Fibroblast of skin of right quadriceps (primary cell): ENCODE measurements at places on chromosomes 12 and 14.

DNA sequence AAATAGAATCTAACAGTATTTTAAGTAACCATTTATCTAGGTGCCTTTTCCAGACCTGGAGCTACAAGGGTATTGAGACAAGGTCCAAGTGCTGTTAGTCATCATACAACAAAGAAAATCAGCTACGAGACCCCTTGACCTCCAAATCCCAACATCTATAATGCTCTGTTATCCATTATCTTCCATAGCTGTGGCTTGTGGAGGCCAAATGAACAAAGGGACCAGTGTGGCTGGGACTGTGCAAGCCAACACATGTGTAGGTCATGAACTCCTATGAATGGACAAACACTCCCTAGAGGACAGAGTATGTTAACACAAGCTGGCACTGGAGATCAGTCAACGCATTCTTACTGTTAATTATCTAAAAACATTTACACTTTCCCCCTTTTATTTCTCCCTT is 374.5 kb downstream of the EMP1 start:
- no peak for DNase-seq

- no peak for DNase-seq
Observed at GRCh38 chr12:119593578-119594398, at the start of gene TMEM233. Gene TMEM233 (plus strand): TSS chr12:119593774. CDS start chr12:119593849, 75 bp downstream.

DNA sequence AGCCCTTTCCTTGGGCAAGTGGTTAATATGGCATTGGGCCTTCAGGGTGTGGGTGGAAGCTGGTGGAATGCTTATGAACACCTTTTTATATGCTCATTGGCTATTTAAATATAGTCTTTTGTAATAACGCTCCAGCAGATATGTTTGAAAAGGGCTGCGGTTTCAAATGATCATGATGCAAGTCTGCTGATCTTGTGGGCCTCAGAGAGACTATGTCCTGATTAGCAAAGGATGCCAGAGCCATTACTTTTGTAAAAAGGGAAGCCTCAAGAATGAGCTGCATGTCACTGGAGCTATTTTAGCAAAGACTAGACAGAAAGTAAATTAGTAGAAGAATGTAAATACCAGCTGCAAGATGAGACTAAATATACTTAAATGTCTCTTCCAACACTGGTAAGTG is 200.5 kb downstream of the GXYLT1 start:
- DNase-seq: peak; percentile 6

DNA sequence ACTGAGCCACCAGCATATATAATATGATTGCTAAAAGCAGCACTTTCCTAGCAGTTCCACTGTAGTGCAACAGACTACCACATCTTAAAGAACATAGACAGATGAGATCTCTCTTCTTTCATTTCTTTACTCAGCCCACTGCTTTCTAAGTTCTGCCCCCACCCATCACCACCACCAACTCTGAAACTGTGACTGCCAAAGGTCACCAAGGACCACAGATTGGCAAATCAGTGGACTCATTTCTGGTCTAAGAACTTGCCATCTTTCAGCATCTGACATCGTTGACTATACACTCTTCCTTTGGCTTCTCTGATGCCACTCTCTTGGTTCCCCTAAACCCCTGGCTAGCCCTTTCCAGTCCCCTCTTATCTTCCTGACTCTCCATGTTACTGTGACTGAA is 38.4 kb downstream of the IFNG start:
- DNase-seq: no peak

- peak; percentile 63 for DNase-seq
Observed at GRCh38 chr14:27387463-27387862, 789.6 kb upstream of the NOVA1 start.

GRCh38 chr14:34496679-34497513 is 34.9 kb upstream of the SPTSSA start:
- DNase-seq: peak; percentile 98

DNA sequence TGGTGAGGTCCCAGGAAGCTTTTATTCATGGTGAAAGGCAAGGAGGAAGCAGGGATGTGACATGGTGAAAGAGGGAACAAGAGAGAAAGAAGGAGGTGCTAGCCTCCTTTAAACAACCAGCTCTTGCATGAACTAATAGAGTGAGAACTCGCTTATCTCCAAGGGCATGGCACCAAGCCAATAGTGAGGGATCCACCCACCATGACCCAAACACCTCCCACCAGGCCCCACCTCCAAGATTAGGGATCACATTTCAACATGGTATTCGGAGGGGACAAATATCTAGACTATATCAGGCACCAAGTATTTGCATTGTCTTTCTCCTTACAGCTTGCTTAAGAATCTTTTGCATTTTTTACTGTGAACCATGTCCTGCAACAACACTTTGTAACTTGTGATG is 91.9 kb upstream of the DHRS4 start:
- DNase-seq: no peak

GRCh38 chr12:95118788-95119179 is 45.4 kb upstream of the NR2C1 start:
- no peak for DNase-seq

DNA sequence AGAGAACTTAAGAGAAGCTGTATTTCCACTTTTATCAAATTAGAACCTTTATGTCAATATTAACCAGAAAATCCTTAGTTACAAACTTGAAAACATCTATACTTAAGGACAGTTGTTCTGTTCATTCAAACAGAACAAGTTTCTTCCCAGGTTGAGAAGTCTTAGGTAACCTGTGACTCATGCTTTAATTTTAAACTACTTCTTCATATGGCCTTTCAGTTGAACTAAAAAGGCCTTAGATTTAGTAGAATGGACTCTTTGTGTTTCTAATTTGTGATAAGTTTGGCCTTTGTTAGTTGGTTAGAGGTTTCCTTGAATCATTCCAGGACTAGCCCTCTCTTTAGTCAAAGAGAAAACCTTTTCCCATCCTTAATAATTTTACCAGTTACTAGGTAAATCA is 274.2 kb downstream of the FUT8 start:
- DNase-seq: no peak

DNA sequence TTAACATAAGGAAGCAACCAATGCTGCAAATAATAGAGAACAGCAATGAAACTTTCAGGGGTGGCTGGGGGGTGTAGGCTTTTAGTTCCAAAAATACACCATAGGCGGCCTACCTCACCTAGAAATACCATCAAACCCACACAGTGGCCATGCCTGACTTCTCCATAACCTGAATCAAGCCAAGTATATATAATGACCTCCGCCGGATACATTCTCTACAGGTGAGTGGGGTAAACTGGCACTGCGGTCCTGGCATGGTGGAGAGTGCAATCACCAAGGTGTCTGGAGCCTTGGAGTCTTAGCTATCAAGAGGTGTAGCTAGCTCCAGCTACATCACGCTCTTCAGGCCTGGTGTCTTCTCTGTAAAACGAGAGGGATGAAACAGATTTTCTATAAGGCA is 1.2 kb downstream of the ZBTB25 start:
- DNase-seq: no peak

DNA sequence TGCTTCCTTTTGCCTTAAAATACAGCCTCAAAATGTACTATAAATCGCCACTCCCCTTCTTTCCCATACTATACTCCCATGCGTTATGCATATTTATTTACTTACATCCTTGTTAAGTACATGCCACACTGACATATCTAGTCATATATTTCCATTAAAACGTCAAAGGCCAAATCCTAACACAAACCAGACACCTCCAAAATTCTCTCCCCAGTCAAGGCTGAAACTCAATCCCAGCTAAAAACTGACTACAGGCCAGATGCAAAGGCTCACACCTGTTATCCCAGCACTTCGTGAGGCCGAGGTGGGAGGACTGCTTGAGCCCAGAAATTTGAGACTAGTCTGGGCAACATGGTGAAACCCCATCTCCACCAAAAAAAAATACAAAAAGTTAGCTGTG is 5.7 kb upstream of the CAND1 start:
- no peak for DNase-seq

GRCh38 chr12:122406701-122407164 is 15.7 kb downstream of the CLIP1 start:
- peak; percentile 87 for DNase-seq

DNA sequence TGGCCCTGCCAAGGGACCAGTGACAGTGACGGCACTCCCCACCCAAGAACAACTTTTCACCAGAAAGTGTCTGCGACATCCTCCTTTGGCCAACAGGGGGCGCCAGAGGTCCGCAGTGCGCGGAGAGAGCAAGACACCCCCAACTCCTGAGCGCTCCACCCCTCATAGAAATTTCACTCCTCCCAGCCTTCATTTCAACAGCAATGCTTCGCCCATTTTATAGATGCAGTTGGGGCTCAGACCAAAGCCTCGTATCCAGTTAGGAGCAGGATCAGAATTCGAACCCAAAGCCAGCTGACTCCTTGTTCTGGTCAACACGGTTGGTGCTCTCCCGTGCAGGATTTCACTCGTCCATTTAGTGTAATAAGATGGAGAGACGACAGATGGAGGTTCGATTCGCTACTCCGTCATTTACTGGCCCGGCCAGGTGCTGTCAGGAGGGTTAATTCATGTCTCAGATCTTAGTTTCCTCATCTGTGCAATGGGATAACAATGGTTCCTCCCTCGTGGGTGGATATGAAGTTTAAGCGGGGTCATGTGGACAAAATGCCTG is 2.4 kb upstream of the POP5 start:
- DNase-seq: peak; percentile 69

DNA sequence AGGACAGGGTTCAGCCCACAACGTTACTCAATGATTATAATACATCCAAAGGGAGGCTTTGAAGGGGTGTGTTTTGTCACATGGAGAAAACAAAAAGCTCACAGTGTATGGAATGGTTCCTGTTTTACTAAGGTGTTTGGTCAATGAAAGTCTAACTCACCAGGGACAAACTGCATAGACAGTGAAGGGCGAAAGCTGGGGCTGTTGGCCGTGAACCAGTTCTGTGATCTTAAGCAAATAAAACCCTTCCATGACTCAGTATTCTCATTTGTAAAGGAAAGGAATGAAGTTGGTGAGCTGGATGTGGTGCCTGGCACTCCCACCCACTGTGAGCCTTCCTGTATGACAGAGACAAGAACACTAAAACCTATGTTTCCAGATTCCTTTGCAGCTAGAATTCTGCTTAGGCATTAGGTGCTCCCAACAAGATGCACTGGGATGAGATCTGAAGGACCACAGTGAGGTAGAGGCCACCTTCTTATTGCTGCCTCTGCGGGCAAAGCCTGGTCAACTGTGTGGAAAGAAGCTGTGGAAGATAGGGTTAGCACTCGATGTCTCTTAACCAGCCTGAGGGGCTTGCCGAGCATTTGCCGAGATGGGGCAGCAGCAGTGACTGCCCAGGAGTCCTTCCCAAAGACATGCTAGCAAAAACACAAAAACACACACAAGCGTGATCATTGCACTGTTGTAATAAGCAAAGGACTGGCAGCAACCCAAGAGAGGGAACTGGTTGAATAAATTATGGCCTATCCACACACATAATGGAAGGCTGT is 48.5 kb downstream of the VCPKMT start:
- peak; percentile 59 for DNase-seq

- peak; percentile 67 for DNase-seq
Observed at GRCh38 chr12:87323369-87323768, 705.8 kb downstream of the C12orf50 start.

DNA sequence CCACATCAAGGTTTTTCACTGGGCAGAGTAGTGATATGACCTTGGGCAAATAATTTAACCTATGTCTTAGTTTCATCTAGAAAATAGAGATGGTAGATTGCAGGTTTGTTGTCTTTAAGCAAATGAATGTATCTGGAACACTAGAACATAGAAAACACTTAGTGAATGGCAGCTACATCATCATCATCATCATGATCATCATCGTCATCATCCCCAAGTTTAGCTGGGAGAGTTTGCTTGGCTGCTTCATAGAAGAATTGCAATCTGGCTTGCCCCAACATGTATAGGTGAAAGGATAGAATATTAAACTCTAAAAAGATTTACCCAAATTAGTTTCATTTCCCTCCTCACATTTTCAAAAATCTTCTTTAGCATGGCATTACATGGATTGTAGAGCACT is 91.3 kb upstream of the TMEM260 start:
- DNase-seq: no peak
